GM13977 (cell line): ENCODE measurements at places on chromosomes 16 and 17.

- no peak for DNase-seq
Observed at GRCh38 chr17:20242271-20242670, 225.1 kb downstream of the LGALS9B start.

DNA sequence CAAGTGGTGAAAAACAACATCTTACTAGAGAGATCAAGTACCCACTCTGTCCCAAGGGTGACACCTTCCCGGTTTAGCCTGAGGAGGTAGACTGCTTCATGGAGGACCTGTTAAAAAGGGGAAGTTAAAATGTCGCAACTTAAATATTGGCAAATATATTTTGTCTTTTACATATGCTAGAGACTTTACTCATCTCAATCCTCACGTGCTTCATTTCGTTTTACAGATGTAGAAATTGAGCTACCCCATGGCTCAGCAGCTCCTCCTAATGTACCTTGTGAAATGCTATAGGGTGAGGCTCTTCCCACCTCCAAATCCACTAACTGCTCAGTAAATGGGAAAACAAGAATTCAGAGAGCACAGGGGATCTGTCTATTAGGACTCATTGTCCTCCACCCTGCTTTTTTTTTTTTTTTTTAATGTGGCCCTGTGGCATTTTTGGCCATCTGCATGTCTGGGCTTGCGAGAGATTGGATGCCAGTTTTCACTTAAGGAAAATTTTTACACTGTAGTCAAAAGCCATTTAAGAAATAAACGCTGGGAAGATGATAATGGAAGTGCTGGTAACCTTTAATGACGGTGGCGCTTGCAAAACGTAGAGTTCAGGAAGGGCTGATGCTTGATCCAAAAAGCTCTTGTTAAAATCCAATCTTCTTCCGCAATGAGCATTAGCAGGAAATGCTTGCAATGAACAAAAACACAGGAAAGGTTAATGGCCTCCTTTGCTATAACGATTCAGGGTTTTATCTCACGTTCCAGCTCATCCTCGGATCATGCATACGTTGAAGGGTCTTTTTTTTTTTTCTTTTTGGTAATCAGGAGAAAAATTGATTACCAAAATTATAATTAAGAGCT, 39.8 kb downstream of the HSBP1 start:
- peak; percentile 3 for DNase-seq

- DNase-seq = peak; percentile 21
Observed at GRCh38 chr17:54891176-54891821, 9.4 kb upstream of the TOM1L1 start.

- no peak for DNase-seq
Observed at GRCh38 chr17:19979917-19980770, 2.5 kb upstream of the AKAP10 start.

- DNase-seq = no peak
Observed at GRCh38 chr17:74704544-74704943, 8.2 kb downstream of the CD300LF start.

GRCh38 chr16:73172973-73173709, 125.2 kb upstream of the ZFHX3 start:
- no peak for DNase-seq

DNA sequence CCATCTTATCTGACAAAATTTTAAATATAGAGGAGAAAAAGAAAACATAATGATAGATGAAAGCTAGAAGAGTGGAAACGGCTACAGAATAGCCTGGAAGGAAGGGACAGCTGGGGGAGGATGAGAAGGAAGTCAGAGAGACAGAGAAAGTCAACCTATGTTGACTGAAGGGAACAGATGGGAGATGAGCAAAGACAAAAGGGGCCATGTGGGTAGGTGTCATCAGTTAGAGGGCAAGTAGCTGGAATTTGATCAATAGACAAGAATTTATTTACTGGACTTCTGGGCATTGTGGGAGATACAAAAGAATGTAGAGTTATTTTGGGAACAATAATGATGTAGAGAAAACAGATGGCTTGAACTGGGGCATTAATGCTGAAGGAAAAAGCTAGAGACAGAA, 194.4 kb downstream of the ANKFN1 start:
- DNase-seq = no peak

- DNase-seq = no peak
Observed at GRCh38 chr17:77572065-77572601, 386.4 kb upstream of the TNRC6C start.

GRCh38 chr17:10775058-10775457, 28.8 kb downstream of the TMEM238L start:
- no peak for DNase-seq

GRCh38 chr17:2124391-2124790, 69.5 kb downstream of the HIC1 start:
- no peak for DNase-seq

DNA sequence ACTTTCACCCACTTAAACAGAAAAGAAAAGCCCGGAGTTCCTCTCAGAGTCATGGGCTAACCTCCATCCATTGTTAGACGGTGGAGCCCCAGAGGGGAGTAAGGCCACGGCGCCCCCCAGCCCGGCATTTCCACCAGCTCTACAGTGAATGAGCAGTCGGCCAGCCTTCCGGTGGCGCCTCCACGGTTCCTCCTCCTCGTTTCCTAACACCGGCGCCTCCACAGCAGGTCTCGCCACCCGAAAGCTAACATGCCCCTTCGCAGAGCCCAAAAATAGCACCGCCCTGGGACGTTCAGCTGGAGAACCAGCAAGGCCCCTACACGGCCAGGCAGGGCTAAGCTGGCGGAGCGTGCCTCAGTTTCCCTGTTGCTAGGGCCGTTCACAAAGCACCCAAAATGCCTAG, 858 bp downstream of the MMD start:
- peak; percentile 46 for DNase-seq

GRCh38 chr16:56343661-56344517, 81.5 kb downstream of the AMFR start:
- DNase-seq = no peak

- DNase-seq = no peak
Observed at GRCh38 chr17:64095144-64095882, 34.6 kb downstream of the ERN1 start.

GRCh38 chr17:7147772-7148171, 31.4 kb downstream of the ASGR1 start:
- DNase-seq = no peak

- no peak for DNase-seq
Observed at GRCh38 chr17:57682701-57683100, 62.4 kb downstream of the CCDC182 start.

- DNase-seq = no peak
Observed at GRCh38 chr16:287298-287811, 4.4 kb downstream of the PDIA2 start.

DNA sequence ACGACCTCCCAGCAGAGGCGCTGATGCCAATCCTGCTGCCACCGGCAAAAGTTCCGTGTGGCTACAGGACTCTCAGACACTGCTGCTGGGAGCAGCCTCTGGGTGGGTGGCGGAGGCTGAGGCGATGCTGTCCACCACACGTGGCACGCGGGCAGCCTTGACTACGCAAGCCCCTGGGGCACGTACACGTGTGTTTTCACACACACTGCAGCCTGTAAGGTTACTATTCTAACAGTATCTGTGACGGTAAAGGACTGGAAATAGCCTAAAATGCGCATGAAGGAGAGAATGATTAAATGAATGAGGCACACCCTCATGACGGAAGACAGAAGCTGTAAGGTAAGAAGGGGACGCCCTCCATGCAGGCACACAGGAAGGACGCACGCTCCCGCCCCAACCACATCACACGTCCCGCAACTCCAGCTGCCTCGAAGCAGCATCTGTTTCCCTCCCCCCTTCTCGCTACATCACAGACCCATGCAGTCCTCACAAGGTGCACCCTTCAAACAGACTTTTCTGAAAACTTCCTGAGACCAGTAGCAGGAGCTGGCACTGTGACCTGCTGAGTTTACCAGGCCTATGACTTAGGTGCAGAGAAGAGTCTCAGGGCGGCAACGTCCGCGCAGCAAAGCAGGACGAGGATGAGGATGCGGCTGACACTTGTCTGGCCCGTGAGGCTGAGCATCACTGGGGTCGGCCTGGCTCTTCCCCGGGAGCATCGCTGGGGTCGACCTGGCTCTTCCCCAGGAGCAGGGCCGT, 28.7 kb upstream of the FASN start:
- DNase-seq = no peak

DNA sequence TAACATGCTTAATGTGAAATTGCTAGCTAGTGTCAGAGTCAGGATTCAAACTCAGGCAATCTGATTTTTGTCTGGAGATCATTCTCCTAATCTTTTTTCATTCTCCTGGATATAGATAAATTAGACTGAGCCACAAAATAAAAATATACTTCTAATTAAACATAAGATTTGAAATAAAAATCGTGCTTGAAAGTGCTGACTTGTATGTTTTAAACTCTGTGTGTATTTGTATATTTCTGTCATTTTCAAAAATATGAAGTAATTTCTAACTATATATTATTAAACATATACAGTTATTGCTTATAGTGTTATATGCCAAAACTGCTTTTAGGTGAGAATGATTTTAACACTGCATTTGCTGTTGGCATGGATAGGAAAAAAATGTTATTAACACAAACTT, 239.4 kb downstream of the KCNJ2 start:
- DNase-seq = no peak

DNA sequence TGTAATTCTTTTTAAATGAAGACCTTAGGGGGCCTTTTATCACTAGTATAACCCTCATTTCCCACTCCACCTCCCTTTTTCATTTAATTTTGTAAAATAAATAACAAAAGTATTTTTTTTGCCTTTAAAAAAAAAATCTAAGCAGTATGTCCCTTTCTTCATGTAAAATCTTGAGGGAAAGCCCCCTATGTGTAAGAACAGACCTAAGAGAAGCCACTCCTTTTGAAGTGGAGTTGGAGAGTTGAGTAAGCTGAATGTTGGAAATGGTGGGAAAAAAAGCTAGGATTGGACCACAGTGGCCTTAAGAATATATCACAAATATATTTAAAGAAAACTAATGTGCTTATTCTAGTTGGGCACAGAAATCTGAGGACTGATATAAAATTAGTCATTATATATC, 44.5 kb upstream of the INTS2 start:
- DNase-seq = no peak

DNA sequence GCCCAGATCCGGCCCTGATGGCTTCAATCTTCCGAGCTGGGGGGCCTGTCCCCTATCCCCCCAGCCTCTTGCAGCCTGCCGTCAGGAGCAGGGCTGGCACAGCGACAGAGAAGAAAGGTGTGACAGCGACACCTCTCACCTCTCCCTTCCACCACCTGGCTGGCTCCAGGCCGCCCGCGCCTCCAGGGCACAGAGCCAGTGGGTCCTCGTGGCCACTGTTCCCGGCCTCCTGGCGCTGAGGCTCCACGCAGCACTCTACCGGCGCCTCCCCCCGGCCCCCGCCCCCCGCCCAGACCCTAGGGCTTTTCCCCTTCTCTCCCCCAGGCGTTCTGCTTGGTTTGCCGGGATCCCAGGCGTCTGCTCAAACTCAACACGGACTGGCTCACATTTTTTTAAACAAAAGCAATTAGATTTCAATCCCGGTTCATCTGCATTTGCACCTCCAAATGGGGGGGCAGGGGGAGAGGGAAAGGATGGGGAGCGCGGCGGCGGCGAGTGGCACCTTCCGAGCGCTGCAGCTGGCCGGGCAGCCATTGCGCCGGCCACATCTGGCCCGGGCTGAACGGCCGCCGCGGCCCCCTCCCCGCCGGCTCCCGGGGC, 12.8 kb upstream of the CBX8 start:
- DNase-seq = no peak

GRCh38 chr16:88809068-88809675, 2.6 kb downstream of the APRT start:
- no peak for DNase-seq

DNA sequence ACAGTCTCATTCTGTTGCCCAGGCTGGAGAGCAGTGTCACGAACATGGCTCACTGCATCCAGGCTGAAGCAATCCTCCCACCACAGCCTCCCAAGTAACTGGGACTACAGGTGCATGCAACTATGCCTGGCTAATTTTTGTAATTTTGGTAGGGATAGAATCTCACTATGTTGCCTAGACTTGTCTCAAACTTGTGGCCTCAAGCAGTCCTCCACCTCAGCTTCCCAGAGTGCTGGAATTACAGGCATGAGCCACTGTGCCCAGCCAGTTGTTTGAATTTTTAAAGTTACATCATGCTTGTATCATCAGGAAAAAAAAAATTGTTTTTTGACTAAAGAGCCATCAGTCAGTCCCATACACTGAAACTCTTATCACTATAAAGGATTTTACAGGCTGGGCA, 17.1 kb upstream of the VPS4A start:
- no peak for DNase-seq

DNA sequence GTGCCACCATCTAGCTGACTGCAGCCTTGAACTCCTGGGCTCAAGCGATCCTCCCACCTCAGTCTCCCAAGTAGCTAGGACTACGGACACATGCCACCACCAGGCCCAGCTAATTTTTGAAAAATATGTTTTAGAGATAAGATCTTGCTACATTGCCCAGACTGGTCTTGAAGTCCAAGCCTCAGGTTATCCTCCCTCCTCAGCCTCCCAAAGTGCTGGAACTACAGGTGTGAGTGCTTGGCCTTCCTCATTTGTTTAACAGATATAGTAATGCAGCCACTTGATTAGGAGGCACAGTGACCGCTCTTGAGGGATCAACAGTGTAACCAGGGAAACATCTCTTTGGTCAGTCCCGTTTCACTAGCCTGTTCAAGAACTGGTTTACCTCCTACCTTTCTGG, 35.1 kb downstream of the HLF start:
- DNase-seq = no peak

DNA sequence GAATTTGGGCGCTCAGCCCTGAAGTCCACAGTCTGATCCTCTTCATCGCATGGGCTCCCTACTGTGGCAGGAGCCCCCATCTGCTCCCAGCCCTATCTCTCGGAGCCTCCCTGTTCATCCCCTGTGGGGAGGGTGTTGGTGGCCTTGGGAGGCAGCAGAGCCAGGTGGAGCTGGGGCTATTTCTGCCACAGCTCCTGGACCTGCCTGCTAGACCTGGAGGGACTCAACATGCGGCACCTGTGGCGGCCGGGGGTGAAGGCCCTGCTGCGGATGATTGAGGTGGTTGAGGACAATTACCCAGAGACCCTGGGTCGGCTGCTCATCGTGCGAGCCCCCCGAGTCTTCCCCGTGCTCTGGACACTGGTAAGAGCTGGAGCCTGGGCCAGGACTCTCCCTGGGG, 30.5 kb downstream of the NAGPA start:
- no peak for DNase-seq

DNA sequence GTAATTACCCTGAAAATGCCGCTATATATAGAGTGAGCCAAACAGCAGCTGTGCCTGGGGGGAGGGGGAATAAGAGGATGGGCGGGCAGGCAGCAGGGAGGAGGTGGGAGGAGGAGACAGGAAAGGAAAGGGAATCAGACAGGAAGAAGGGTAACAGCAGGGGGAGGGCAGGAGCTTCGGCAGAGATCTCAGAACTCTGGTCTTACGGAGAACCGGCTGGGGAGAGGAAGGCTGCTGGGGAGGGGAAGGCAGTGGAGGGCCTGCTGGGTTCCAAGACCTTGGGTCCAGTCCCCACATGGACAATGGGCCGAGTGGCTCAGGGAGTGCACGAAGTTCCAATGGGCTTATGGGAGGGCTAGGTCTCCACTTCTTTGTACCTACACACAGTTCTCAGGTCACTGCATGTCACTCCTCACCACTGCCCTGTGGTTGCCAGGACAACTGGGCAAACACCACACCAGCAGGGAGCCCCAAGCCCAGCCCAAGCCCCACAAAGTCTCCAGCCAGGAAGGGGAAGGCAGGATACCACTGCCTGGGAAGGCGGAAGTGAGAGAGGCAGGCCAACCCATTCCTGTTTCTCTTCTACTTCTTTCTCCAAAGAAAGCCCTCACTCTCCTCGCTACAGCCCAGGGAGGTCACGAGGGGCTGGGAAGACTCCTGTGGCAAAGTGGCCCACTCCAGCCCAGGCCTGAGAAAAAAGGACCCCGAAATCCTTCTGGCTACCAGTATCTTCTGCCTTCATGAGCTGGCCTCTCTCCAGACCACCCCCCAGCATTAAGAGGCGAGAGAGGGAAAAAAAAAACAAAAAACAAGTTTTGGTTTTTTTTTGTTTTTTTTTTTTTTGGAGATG, 25.3 kb downstream of the G6PC3 start:
- peak; percentile 60 for DNase-seq
